NCI-H226 (cell line): ENCODE measurements at places on chromosomes 7 and 10.

DNA sequence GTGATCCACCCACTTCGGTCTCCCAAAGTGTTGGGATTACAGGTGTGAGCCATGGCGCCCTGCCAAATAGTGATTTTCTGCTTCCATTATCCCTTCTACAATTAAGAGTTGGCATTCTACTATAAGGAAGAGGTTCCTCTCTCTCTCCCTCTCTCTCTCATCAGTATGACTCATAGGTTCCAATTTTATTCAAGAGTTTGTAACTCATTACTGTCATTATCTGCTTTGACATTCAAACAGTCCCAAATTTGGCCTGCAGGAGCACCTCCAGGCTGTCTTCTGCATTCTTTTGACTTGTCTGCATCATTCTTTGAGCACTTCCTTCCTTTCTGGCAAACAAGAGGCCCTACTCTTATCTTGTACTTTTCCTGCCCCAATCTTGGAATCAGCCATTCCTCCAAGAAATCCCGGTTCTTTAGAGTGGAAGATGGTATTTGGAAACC is 33.2 kb upstream of the CALU start:
- DNase-seq = peak; percentile 68

DNA sequence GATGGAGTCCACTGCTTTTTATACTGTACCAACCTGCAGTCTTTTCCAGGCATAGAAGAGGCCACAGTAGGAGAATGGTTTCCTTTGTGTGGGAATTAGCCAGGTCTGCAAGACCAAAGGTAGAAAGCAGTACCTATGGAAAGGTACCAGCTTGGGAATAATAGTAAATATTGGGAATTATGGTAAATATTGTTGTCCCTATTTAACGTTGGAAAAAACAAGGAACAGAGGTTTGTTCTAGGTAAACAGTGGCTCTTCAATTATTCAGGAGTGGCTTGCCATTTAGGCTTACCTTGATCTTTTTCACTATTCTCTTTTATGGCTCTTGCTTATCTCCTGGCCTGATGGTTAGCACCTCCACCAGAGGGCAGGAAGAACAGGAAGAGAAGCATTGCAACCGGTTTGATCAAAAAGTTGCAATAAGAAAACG is 43.9 kb upstream of the GSAP start:
- no peak for DNase-seq

DNA sequence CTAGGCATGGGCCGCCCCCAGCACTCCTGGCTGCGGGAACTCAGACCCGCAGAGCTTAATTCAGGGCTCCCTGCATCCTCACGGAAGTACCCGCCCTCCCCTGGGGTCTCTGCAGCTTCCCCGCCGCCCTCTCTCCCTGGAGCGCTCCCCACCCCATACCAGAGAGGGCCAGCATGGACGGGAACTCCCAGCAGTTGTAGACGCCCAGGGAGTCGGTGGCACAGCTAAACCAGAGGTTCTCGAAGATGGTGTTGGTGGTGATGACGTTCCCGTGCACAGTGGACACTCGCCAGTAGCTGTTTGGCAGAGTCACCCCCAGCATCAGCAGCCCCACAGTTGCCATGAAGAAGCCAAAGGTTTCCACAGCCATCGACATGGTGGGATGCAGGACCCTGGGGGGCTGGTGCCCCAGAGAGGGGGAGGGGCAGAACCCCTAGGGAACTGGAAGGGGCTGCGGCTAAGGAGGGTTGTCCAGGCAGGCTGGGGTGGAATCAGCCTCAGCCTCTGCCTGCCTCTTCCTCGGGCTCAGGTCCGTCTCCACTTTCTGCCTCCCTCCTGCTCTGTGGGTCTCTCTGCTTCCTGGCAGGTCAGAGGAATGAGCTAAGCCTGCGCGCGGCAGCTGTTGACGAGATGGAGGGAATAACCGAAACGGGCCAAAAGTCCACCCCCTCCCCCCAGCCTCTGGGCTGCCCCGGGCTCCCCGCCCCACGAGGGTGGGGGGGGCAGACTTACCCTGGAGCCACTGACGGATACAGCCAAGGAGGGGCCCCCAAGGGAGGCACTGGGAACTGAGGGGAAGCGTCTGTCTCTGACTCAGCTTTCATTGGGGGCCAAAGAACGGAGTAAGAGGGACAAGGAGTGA is at the start of gene CLDN15:
CLDN15 (minus strand) TSS at position 597 of the 862 bp plus-strand sequence; CDS start at position 376, 221 bp downstream.
- DNase-seq = peak; percentile 94

DNA sequence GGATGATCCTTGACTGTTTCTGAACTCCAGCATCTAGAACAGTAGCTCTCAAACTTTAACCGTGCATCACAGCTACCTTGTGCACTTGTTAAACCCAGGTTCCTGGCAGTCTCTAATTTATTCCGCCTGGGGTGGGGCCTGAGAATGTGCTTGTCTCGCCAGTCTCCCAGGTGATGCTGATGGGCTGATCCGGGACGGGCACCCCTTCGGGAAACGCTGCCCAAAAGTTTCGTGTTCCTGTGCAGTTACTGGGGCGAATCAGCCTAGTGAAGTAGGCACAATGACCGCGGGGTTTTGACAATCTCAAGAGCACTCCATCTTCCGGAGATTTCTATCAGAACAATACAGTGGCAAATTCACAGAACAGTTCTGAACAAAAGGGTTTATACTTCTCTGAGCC is 29.9 kb downstream of the ADCYAP1R1 start:
- DNase-seq = no peak

- DNase-seq = no peak
Measured at GRCh38 chr10:96397902-96398301, 39.1 kb upstream of the OPALIN start.

- DNase-seq = no peak
Measured at GRCh38 chr10:531541-531940, 157.9 kb downstream of the DIP2C start.

DNA sequence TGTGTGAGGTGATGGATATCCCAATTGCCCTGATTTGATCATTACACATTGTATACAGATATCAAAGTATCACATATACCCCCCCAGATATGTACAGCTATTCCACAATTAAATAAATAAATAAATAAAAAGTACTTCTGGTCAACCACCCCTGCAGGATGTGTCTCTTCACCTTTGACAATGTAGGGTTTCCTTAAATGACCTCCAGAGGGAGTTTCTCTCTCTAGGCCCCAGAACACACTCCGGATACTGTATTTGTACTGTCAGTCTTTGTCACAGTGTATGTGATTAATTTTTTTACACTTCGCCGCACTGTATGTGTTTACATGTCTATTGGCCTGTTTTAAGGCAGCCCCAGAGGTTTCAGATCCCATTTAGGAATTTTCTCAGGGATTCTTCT is 123.6 kb downstream of the ADCYAP1R1 start:
- DNase-seq = no peak

GRCh38 chr7:143256932-143257331 is 6.3 kb upstream of the GSTK1 start:
- DNase-seq = no peak
